ENCODE measurements at places on chromosomes 11 and 22.
A peak's percentile ranks its signal among the peaks of the same experiment; 100 is the strongest.

GRCh38 chr22:50170453-50171318, at the start of gene PANX2:
PANX2 (plus strand) TSS chr22:50170731; CDS start chr22:50170731, 0 bp downstream.
- DNase-seq, result no peak

DNA sequence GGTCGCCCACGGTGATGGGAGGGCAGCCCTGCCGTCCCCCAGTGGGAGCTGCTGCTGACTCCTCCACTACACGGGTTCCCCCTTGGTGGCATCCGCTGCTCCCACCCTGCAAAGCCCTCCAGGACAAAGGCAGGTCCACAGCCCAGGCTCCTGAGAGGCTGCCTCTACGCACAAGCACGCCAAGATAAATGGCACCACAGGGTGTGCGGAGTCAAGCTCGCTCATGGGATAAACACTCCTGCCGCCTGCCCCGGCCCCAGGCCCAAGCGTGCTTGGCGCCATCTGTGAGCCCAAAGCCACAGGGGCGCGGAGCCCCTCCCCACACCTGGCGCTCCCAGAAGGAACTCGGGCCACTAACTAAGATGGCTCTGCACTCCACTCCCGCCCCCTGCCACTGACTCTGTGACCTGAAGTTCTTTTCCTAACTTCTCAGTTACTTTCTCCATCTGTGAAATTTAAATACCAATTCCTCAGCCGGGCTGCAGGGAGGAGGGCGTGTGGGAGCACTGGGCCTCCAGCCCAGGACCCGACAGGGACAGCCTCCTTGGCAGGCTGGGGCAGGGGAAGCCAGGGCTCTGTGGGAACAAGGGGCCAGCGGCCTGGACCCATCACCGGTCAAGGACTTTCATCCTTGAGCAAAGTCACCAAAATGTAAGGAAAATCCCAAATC, 14.9 kb downstream of the EHD1 start:
- no peak for DNase-seq

DNA sequence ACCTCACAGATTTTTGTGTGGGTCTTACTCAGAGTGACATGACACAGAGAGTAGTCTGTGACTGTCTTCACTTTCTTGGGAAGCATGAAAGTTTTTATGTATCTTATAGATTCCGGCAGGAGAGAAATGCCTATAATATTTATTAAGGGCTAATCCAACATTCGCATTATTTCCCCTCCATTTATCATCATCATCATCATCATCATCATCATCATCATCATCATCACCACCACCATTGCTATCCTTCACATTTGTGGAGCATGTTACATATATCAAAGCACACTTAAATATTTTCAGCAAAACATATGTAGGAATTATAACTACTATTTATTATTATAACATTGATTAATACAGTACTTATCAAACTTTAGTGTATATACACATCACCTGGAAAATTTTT, 66.2 kb downstream of the GAS2 start:
- no peak for DNase-seq

DNA sequence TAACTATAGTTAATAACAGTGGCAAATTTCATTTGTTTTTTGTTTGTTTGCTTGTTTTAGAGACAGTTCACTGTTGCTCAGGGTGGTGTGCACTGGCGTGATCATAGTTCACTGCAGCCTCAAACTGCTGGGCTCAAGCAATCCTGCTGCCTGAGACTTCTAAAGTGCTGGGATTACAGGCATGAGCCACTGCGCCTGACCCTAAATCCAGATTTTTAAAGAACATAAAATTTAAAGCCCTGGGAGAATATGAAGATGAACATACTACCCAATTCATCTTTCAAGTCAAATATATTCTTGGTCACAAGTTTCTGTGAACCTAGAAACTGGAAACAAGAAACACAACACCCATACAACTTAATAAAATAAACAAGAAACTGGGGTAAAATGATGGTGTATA, 28.1 kb downstream of the RRAS2 start:
- DNase-seq, result no peak

DNA sequence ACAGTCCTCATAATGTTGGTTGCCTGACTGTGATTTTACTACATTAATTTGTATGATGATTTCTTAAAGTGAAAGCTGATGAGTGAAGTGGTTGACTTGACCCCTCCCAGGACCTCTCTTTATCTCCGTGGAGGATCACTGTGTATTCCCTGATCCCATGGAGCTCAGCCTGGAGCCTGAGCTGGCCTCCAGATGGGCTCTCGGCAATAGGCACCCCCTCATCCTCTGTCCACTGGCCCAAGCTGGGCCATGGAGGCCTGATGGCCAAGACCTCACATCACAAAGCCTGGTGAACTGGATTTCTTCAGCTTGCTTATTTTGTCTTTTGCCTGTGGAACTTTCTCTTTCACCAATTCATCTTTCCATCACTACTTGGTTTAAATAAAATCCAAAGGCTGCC, 75.2 kb downstream of the WNT11 start:
- no peak for DNase-seq

- DNase-seq, result peak; percentile 78
Measured at GRCh38 chr11:31895926-31896325, 84.8 kb upstream of the PAX6 start.

DNA sequence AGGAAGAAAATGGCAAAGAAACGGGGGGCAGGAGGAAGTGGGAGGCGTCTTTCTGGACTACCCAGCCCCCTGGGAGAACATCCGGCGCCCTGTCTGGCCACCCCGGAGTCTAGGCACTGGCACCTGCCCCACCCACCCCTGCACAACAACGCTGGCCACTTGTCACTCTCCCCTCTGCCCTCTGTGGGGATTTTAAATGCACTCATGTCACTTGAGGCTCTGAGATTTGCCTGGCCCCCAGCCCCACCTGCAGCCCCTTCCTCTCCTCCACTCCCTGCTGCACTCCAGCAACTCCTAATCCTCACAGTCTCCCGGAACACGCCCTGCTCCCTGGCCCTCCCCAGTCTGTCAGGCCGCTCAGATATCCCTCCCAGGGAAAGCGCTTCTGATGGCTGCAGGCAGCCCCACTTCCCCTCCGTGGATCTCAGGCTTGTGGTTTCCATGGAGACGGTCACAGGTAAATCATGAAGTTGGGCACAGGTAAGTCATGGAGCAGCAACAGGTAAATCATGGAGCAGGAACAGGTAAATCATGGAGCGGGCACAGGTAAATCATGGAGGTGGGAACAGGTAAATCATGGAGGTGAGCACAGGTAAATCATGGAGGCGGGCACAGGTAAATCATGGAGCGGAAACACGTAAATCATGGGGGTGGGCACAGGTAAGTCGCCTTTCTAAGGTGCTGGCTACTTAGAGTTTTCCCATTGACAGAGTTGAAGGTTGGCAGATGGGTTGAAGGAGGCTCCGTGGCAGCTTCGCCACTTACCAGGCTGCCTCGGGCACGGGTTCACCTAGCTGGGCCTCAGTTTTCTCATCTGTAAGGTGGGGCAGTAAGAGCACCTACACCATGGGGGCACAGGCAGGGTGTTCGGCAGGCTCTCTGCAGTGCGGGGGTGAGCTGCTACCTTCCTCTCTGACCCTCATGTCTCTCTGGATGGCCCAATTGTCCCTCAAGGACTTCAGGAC, 79.0 kb upstream of the SHISAL1 start:
- no peak for DNase-seq

DNA sequence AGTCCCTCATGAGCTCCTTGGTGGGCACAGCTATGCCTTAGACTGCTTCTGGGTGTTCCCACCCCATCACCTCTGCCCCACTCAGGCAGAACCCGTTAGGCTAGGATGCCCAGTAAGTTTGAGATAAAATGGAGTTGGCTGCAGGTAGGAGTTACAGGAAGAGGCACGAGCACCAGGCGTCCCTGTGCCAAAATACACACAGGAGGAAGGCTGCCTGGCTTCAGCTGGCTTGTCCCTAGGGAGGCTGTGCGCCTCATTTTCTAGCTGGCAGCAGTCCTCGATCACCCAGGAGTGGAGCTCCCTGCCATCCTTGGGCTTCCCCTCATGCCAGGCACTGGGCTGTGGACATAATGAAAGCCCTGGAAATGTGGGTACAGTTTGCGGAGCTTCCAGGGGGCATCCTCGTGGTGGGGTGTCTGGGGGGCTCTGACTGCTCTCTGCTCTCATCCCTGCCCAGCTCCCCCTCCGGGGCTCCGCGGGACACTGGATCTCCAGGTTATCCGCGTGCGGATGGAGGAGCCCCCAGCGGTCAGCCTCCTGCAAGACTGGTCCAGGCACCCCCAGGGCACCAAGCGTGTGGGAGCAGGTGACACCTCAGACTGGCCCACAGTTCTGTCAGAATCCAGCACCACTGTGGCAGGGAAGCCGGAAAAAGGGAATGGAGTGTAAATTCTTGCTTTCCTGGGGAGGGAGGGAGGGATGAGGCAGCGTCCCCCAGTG, 12.3 kb upstream of the MARK2 start:
- DNase-seq, result no peak

DNA sequence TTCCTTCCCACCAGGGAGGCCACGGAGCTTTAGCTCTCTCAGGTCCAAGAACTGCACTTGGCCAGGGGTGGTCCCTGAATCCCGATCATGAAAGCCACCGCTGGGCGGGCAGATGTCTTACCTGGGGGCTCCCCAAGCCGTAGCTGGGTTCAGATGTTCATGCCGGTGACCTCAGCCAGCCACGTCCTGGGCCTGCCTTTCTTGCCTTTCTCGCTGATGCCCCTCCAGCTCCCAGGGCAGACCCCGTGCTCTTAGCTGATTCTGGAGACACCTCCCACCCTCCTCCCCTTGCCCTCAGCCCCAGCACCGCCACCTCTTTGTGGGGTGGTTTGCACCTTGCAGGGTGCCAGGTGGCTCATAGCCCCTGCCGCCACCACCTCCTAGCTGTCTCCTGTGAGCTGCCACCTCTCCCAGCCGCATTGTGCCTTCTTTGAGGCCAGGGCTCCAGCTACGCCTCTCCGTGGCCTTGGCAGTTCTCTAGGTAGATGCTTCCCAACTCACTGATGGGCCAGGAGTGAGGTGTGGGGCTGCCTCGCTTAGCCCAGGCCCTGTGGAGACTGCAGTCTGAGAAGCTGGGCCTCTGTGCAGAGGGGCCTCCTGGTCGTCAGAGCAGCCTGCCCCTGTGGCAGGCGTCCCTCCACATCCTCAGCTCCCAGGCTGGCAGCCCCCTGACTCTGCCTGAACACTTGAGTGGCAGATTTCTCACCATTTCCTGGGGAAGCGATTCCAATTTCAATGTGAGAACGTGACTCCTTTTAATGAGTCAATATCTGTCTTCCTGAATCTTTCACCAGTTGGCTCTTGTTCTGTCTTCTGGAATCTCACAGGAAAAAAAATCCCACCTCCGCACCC, 97.6 kb upstream of the B3GAT1 start:
- no peak for DNase-seq

GRCh38 chr11:83087035-83087434, 15.3 kb upstream of the RAB30 start:
- DNase-seq, result no peak

DNA sequence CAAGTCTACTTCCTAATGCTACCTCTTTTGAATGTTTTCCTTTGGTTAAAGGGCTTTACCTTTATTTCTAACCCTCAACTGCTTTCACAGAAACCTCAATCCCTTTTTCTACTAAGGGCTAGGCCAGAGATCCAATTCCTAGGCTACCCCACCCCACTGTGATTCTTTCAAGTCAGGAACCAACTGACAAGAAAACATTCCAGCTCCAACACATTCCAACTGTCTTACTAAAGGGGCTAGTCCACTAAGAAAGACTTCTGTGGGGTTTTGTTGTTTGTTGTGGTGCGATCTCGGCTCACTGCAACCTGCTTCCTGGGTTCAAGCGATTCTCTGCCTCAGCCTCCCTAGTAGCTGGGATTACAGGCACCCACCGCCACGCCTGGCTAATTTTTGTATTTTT, 151.3 kb downstream of the APOL5 start:
- peak; percentile 59 for DNase-seq

DNA sequence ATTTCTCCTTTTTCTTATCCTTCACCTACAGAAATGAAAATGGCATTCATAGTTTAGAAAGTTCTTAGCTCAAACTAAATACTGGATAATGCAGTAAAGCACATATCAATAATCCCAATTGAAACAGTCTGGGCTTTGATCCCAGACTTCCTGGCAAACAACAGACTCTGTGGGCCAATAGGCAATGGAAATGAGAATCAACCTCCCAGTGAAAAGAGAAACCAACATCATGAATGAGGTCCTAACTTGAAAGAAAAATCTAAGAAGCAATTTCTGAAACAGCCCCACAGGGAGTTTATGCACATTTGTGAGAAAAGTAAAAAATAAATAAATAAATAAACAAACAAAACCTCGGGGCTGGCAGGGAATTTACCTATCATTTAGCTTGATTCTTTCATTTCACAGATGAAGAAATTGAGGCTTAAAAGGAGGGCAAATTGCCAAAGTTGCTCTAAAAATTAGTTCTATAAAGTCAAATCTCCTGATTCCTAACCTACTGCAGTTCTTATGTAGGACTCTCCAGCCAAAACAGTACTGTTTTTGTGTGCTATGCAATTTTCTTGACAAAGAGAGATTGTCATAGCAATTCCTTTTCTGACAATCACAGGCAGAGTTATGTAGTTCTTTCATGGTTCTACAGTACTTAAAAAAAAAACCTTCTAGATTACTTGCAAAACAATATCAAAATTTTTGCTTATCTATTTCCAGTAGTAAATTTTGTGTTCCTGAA, 265.8 kb downstream of the GRM5 start:
- no peak for DNase-seq

DNA sequence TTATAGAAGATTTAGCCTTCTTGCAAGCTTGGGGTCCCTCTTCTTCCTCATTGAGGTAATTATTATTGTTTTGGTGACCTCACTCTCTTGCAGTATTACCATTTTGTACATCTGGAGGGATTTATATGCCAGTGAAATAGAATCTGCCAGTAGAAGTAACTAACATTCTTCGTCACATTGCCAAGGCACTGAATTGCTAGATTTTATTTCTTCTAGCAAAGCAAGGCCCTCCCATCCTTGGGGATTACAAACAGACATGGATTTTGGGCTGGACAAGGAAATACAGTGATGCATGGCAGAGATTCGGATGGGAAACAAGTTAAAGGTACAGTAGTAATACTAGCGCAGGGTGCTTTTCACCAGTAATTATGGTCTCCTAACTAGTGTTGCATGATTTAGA, 7.8 kb downstream of the ADAMTS15 start:
- DNase-seq, result no peak

- no peak for DNase-seq
Measured at GRCh38 chr11:131099746-131100145, 183.5 kb upstream of the SNX19 start.

DNA sequence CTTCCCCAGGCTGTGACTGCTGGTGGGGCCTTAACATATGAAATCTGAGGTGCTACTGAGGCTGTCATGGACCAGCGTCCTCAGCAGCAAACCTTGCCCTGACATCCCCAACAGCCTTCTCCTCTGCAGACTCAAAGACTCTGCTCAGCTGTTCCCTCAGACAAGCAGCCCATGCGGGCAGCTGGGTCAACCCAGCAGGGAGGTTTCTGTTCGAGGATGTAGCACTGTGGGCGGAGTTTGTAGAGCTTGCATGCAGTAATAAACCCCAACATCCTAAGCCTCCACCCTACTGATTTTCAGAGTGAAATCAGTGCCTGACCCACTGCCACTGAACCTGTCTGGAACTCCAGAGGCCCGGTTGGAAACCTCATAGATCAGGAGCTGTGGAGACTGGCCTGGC, 88.8 kb upstream of the XKR3 start:
- DNase-seq, result no peak

- DNase-seq, result no peak
Measured at GRCh38 chr11:72702096-72702495, 27.9 kb upstream of the PDE2A start.

GRCh38 chr22:37391702-37392101, 35.6 kb downstream of the ELFN2 start:
- no peak for DNase-seq
